ENCODE measurements at places on chromosomes 6 and 20.

DNA sequence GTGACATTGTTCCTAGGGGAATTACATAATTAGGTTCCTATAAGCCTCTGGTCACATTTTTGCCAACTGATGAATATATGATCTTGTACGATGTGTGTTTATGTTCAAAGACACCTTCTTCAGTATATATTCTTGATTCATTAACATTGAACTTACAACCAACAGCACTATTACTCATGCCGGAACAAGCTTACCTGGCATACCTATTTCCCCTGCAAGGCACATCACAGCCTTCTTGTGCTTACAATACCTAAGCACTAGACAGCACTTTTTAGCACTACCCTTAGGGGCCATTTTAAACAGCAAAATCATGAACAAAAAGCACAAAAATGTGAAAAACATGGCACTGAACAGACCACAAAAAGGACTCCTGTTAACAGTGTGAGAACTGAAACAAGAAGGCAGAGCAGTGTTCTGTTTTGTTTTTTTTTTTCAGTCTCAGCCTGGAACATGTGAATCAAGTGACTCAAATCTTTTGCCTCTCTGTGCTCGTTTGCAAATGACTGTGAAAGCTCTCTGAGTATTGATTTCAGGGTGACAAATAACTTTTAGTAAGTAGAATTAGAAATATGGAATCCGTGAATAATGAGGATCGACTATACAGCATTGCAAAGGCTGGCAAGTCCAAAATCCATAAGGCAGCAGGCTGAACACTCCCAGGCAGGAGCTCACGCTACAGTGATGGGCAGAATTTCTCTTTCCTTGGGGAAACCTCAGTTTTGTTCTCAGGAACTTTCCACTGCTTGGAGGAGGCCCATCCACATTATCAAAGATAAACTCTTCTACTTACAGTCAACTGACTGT lies 102.3 kb upstream of the TSHZ2 start:
- DNase-seq, result no peak

GRCh38 chr6:63097222-63097621 lies 114.0 kb upstream of the FKBP1C start:
- no peak for DNase-seq

DNA sequence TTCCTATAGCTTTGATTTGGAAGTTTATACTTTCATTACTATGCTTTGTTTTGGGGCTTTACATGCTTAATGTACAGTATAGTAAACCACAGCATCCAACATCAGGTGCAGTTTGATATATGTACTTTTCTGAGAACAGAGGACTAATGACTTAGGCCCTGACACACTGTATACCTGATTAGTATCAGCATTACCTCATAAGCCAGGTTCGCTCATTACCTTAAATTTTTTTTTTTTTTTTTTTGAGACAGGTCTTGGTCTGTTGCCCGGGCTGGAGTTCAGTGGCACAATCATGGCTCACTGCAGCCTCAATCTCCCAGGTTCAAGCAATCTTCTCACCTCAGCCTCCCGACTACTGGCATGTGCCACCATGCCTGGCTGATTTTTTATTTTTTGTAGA lies 28.4 kb downstream of the CD109 start:
- DNase-seq, result no peak

DNA sequence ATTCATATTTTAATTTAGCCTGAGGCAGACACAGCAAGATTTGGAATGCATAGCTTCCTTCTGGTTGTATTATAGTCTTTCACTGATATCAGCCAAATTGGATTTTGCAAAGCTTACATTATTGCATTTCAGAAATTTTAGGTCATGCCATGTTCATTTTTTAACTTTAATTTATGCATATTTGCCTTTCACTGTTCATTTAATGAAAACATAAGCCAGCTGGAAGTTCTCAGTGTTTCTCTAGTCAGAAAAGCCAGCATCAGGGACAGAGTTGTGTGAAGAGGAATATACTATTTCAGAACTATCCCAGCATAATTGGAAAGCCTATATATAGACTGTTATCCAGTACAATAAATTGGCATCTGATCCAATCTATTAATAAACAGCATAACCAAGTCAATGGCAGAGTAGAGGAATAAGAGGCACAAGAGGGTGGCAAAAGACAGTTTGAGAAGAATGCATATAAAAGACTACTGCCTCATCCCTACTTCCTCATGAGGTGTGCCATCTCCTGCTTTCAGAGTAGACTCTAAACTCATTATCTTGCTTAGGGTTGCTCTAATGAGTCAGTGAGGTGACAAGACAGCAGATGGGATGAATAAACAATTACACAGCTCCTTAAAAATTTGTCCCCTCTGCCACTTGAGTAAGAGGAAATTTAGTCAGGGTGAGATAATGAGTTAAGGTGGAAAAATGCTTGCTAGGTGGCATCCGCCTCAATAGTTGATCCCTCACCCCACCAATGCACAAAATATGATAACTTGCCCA lies 159.8 kb upstream of the HCRTR2 start:
- DNase-seq, result no peak

GRCh38 chr20:17395729-17396128 lies 135.4 kb downstream of the BFSP1 start:
- DNase-seq, result no peak

GRCh38 chr20:20410678-20411077 lies 42.8 kb downstream of the INSM1 start:
- DNase-seq, result no peak

DNA sequence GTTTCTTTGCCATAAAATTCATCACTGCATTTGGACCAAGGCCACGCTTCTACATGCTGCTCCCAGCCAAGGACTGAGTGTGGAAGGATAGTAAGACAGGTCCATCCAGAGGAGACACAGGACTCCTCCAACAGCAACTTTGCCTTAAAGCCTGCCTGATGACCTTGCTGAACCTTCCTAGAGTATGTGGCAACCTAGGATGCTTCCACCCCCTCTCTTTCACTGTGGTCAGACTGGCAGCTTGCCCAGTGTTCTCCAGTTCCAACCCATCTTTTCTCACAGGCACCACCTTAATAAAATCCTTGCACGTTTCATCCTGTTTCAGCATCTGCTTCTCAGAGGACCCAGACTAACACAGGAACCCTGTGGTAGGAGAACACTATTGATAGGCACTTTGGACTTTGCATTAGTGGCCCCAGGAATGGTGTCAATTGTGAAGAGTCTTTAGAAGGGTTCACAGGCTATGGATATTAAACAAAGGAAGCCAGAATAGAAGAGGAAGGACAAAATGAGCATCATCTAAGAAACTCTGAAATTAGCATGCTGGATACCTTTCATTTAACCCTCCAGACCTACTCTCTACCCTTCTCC lies 2.4 kb upstream of the PKHD1 start:
- no peak for DNase-seq

- no peak for DNase-seq
Observed at GRCh38 chr6:140012150-140012549, 637.7 kb upstream of the CITED2 start.

- no peak for DNase-seq
Observed at GRCh38 chr6:148523551-148523950, 180.9 kb downstream of the SASH1 start.

DNA sequence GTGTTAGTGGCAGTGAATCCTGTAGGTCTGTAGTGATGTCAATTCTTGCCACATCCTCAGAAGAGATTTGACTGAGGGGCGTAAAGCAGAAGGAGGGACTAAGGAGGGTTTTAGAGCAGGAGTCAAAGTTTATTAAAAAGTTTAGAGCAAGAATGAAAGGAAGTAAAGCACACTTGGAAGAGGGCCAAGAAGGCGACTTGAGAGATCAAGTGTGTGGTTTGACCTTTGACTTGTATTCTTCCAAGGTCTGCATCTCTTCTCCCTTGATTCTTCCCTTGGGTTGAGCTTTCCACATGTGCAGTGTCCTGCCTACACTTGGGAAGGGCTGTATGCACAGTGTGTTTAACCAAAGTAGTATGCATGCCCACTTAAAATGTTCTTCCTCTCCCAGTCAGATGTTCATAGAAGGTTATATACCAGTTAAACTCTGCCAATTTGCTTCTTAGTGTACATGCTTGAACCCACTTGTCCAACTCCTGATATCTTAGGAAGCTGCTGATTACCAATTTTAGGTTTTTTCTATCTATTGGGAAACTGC lies 627.6 kb downstream of the MMUT start:
- DNase-seq, result no peak

GRCh38 chr6:89359561-89359960 lies 7.0 kb upstream of the UBE2J1 start:
- DNase-seq, result no peak

DNA sequence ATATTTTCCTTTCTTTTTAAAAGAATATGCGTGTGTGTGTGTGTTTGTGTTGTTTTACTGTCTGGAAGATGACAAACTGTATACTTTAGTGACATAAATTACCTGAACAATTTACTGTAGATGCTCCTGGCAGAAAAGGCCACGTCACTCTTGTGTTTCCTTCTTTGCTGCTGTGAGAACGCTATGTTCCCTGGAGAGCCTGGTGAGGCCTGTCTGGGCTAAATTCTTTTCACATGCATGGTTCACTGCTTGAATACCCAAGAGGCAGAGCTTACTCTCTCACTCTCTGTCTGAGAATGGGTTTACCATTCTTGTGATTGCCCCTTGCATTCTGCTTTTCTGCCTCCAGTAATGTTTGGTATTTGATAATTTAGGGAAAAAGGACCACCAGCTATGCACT lies 64.3 kb downstream of the EDN1 start:
- DNase-seq, result no peak

GRCh38 chr6:118933855-118934460 lies 1.0 kb downstream of the MCM9 start:
- no peak for DNase-seq

GRCh38 chr6:137989664-137990063 lies 117.6 kb downstream of the PERP start:
- DNase-seq, result no peak

DNA sequence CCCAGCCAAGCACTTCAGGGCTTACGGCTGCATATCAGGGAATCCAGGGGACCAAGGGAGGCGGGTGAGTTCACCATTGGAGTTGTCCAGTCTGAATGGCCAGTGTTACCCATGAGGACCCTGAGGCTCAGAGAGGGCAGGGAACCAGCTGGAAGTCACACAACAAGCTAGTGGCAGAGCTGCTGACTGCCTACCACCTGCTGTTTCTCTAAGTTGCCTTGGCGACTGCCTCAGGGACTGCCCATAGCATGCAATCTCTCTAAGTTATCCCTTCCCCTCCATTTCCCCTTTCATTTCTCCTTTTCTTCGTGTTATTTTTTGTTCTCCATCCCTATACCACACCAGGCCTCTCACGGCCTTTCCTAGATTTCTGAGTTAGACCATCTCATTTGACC lies 71.8 kb upstream of the SIRPA start:
- DNase-seq, result no peak

GRCh38 chr6:135577059-135577538 lies 79.6 kb upstream of the AHI1 start:
- DNase-seq, result no peak

GRCh38 chr6:26089272-26089671 lies 2.0 kb downstream of the HFE start:
- no peak for DNase-seq

DNA sequence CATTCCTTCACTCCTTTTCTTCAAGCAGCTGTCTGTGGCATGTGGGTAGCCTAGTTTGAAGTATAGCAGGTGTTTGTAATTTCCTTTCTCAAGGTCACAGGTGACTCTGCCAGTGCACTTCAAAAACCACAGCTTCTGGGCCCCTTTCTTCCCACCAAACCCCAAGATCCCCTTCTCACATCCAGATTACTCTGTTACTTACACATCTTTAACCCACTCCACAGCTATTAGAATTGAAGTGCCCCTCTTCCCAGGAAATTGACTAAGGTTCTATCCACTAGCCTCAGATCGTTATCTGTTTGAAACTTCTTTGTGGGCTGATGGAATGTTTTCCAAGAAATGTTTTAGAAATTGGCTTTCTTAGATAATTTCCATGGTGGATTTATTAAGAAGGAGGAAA lies 150.8 kb downstream of the AHI1 start:
- no peak for DNase-seq

DNA sequence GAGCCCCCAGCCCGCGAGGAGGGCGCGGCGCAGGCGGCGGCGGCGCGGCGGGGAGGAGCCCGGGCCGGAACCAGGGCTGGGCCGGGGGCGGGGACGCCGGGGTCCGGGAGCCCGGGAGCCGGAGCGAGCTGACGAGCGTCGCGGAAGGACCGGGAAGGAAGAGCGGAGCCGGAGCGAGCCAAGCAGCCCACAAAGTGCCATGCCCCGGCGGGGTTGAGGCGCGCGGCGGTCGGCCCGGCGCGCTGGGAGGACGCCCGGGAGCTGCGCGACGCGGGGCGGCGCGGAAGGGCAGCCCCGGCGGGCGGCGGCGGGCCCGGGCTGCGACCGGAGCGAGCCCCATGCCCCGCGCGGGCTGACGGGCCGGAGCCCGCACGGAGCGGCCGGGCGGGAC lies 289 bp downstream of the FOXP4 start:
- no peak for DNase-seq

GRCh38 chr6:122154155-122154554 lies 245.3 kb upstream of the HSF2 start:
- DNase-seq, result no peak

- no peak for DNase-seq
Observed at GRCh38 chr6:39824030-39824926, 32.1 kb downstream of the DAAM2 start.

DNA sequence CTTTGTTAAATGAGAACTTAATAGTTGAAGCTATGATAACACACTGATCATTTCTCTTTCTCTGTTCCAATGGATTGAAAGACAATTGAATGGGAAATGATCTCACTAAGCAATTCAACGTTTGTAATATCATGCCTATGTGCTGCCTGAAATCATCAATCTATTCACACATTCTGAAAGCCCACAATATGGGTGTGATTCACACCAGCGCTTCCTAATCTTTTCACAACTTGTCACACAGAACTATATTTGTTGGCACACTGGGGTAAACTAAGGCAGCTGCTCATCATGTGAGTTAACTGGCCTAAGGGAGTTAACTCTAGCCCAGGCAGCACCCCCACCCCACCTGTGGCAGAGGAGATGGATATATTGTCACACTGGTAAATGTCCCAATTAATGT lies 37.1 kb upstream of the UTRN start:
- DNase-seq, result no peak

DNA sequence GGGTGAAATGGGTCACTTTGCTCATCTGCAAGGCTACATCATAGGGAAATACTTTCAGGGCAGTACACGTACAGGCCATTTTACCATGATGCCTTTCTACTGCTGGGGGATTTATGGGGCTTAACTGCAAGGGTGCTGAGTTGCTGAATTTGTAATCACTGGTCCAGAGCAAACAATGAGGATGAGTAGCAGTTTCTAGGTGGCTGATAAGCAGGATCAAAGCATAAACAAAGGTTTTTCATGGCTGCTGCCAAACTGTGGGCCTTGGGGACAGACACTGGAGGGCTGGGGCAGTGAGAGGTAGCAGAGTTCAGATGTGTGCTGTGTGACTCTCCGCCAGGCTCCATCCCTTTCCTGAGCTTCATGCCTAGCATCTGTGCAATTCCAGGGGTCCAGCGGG lies 68.3 kb downstream of the CNBD2 start:
- no peak for DNase-seq

DNA sequence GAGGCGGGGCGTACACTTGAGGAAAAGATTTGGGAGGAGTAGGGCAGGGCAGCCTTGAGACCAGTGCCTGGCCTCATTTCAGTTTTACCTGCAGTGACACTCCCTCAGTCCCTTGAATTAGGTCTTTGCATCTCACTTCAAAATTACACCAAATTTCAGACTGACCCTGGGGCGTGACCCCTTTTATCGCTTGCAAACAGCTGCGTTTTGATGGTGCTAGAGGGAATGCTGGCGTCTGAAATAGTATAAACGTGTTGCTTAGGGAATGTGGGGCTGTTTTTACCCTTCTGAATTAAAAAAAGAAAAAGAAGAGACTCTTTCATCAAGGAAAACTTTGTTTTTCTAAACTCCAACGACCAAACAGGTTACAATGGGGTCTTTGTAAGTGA lies 21.0 kb downstream of the COL9A1 start:
- no peak for DNase-seq

- no peak for DNase-seq
Observed at GRCh38 chr6:110590821-110591351, 114.5 kb upstream of the SLC22A16 start.

Measured in right lung (tissue), 10 donors.